Esophagus muscularis mucosa (tissue), 4 donors: ENCODE measurements at places on chromosomes 6 and 20. TPM values are rescaled to one million over a fixed set of nuclear protein-coding genes. Genes with fewer than 3 reads are reported as not detected.

GRCh38 chr6:28651161-28651560 is 125.5 kb downstream of the GPX5 start:
- no peaks in the 10 kb centered on the region for H3K36me3 ChIP-seq
- H3K4me1 ChIP-seq = peaks cover 13% of the 10 kb centered on the region
- H3K4me3 ChIP-seq = no peak overlapping the region
- no peak for DNase-seq

GRCh38 chr6:29886701-29887100 is 55.6 kb upstream of the HLA-A start:
- no peak overlapping the region for H3K27ac ChIP-seq
- no peaks in the 10 kb centered on the region for H3K27me3 ChIP-seq
- no peaks in the 10 kb centered on the region for H3K4me1 ChIP-seq
- H3K36me3 ChIP-seq = no peaks in the 10 kb centered on the region
- no peak overlapping the region for H3K4me3 ChIP-seq
- DNase-seq = no peak

- DNase-seq = no peak
- H3K27ac ChIP-seq = no peak overlapping the region
- peaks cover 2% of the 10 kb centered on the region for H3K36me3 ChIP-seq
- peaks cover 7% of the 10 kb centered on the region for H3K4me1 ChIP-seq
Observed at GRCh38 chr6:3289664-3290055, 30.9 kb downstream of the PSMG4 start.

DNA sequence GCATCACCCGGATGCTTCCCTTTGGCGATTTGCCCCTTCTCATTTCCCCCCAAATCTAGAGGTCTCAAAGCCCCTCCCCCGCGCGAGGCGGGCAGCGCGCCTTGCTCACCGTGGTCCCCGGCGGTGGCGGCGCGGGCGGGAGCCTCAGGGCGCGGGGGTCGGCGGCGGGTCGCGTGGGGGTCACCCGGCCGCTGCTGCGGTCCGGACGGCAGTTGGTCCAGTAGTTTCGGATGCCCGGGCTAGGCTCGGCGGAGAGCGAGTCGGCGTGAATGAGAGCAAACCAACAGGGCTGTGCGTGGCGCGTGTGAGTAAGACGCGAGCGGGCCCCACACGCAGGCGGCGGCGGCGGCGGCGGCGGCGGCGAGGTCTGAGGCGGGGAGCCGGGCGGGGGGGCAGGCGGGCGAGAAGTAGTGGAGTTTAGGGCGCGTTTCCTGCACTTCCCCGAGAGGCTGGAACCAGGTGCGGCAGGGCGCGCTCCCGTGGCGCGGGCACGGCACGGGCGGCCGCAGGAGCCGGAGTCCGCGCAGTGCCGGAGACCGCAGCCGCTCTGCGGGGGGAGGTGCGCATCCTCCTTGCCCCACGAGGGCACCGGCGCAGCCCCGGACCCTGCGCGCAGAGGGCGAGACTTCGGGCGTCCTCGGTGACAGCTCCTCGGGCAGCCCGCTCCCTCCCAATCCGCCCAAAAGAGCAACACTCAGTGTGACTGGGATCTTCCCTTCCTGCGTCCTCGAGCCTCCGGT is 567 bp downstream of the HS3ST5 start:
- no peak for DNase-seq
- H3K27ac ChIP-seq = no peak overlapping the region
- H3K27me3 ChIP-seq = peaks cover 46% of the 10 kb centered on the region
- H3K4me3 ChIP-seq = peak overlapping the region; percentile 56
- H3K36me3 ChIP-seq = no peaks in the 10 kb centered on the region

- H3K36me3 ChIP-seq = no peaks in the 10 kb centered on the region
- H3K27ac ChIP-seq = no peak overlapping the region
- DNase-seq = no peak
- no peak overlapping the region for H3K4me3 ChIP-seq
- no peaks in the 10 kb centered on the region for H3K4me1 ChIP-seq
Observed at GRCh38 chr6:43296780-43297497, 1.1 kb upstream of the SLC22A7 start.

SOBP gene
- total RNA-seq = 44.1 TPM

PSORS1C2 gene
- not detected for total RNA-seq

DNA sequence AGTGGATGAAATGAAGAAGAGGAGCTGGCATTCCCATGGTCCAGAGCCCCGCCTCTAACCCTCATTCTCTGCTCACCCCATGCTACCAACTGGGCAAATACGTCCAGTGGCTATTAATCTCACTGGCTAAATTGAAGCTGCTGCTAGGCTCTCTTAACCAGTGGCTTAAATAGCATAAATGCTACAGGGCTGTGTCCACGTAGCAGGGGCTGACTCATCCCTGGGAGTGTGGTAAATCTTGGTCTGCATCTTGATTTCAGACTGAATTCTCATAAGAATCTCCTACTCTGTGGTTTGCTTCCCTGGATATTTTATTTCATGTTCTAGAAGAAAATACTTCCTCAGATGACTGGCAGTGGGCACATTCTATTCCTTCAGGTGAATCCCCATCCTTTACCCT is 193.1 kb upstream of the ARG1 start:
- H3K4me1 ChIP-seq = no peaks in the 10 kb centered on the region
- no peak for DNase-seq

- no peaks in the 10 kb centered on the region for H3K36me3 ChIP-seq
- peaks cover 13% of the 10 kb centered on the region for H3K4me1 ChIP-seq
- no peak for DNase-seq
Observed at GRCh38 chr6:45663251-45664221, 285.8 kb upstream of the SUPT3H start.

DNA sequence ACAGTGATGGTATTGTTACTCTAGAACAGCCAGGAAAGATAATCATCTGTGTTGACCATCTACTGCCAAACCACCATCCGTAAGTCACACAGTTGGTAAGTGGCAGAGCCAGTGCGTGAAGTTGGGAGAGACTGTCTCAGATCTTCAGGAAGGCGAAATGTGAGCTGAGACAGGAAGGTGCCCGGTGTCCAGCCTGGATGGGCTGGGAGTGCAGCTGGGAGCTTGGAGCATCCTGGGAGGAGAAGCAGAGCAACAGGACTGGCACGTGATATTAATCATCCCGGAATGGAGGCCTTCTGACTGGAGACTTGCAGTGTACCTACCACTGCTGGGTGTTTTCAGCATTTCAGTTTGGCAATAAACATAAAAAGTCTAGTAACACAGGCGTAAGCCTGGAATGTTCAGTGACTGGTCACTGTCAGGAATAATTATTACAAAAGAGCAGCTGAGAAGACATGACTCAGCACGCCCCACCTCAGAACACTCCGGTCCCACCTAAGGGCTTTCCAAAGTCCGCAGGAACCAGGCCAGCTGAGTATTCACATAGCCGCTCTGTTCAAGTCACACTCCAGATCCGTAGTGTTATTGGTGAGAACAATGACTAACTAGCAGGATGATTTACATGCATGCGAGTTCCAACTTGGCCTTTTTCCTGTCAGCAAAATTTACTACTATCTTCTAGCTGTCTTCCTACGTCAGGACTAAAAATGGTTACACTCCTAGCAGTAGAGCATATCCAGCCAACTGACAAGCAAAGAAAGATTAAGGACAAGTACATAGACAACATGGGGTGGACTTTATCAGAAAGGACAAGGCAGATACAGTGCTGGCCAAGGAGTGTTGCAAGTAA is 45.1 kb upstream of the PNRC1 start:
- H3K4me3 ChIP-seq = peak overlapping the region; percentile 43
- peak; percentile 97 for DNase-seq
- H3K27ac ChIP-seq = peak overlapping the region; percentile 94
- no peaks in the 10 kb centered on the region for H3K36me3 ChIP-seq

GRCh38 chr6:16274885-16275589 is 36.6 kb downstream of the GMPR start:
- peaks cover 12% of the 10 kb centered on the region for H3K36me3 ChIP-seq
- H3K4me1 ChIP-seq = peaks cover 27% of the 10 kb centered on the region
- DNase-seq = no peak
- H3K4me3 ChIP-seq = no peak overlapping the region
- no peak overlapping the region for H3K27ac ChIP-seq
- no peaks in the 10 kb centered on the region for H3K27me3 ChIP-seq

- H3K36me3 ChIP-seq = no peaks in the 10 kb centered on the region
- H3K4me3 ChIP-seq = no peak overlapping the region
- H3K27ac ChIP-seq = no peak overlapping the region
- no peaks in the 10 kb centered on the region for H3K27me3 ChIP-seq
- no peak for DNase-seq
Observed at GRCh38 chr6:132726608-132726975, 12.7 kb upstream of the VNN1 start.

SLC52A3 gene
- total RNA-seq = 1.7 TPM

GRCh38 chr20:5974531-5974930 is 24.1 kb downstream of the MCM8 start:
- peaks cover 33% of the 10 kb centered on the region for H3K36me3 ChIP-seq
- no peak overlapping the region for H3K4me3 ChIP-seq
- DNase-seq = no peak
- no peaks in the 10 kb centered on the region for H3K27me3 ChIP-seq
- H3K4me1 ChIP-seq = no peaks in the 10 kb centered on the region
- H3K27ac ChIP-seq = no peak overlapping the region

DNA sequence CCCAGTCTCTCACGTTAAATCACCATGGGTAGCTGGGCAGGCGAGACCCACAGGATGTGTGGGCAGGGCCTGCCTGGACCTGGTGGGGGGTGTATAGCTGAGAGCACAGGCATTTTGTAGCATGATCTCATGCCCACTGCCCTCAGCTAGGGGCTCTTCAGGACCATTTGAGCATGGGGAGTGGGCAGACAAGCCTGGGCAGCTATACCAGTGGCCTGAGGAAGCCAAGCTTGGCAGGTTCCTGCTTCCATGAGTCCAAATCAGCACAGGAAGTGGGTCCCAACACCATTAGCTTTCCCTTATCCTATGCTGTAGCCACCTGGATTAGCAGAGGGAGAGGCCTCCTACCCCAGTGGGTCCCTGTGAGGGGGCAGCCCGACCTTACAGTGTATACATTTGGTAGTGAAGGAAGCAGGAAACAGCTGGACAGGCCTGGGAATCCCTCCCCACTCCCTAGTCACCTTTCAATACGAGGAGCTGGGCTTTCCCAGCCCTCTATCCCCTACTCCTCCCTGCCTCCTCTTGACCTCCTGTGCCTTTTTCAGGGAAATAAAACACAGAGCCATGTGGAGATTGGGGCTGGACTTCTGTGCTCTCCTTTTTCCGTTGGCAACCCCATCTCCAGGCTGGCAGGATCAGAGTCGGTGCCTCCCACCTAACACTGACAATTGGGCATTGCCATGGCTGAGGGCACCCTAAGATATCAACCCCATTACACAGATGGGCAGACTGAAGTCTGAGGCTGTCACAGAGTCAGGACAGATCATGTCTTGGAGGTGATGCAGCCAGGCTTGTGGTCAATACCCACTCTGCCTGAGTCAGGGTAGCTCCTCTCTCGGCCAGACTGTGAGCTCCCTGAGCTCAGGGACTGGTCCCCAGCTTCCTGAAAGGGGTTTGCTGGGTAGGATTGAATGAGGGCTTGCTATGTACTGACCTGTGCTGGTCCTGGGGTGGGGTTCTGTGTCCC is 59.8 kb downstream of the MRPL14 start:
- H3K27me3 ChIP-seq = no peaks in the 10 kb centered on the region
- no peak overlapping the region for H3K4me3 ChIP-seq
- DNase-seq = no peak
- H3K4me1 ChIP-seq = peaks cover 46% of the 10 kb centered on the region
- no peaks in the 10 kb centered on the region for H3K36me3 ChIP-seq
- H3K27ac ChIP-seq = no peak overlapping the region

DNA sequence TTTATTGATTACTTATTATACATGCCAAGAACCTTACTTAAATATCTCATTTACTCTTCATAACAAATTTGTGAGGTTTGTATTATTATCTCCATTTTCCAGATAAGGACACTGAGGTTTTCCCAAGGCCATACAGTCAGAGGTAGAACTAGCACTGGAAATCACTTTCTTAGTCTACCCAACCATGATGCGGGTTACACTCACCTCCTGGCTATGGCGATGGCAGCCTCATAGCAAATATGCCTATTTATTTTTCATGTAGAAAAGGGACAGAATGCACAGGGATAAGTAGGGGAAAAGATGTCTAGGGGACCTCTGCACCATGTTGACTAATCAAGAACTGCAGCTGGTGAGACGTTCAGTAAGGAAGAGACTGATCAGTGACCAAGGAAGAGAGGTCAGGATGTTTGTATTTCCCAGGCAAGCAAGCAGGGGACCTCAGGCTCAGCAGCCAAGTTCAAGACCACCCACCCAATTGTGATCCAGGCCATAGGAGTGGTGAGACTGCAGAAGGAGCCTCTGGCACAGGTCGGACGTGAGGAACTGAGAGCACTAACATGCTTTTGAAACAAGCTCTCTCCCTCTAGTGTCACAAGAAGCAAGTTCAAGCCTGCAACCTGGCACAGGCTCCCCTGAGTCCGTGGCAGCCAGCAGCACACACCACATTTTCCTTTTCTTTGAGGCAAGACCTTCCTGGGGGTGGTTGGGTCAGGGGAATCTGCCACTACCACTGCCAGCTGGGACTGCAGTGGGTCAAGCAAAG is 97.8 kb downstream of the GMPR start:
- H3K27ac ChIP-seq = no peak overlapping the region
- no peak for DNase-seq
- H3K27me3 ChIP-seq = no peaks in the 10 kb centered on the region
- peaks cover 66% of the 10 kb centered on the region for H3K4me1 ChIP-seq
- no peaks in the 10 kb centered on the region for H3K36me3 ChIP-seq

DNA sequence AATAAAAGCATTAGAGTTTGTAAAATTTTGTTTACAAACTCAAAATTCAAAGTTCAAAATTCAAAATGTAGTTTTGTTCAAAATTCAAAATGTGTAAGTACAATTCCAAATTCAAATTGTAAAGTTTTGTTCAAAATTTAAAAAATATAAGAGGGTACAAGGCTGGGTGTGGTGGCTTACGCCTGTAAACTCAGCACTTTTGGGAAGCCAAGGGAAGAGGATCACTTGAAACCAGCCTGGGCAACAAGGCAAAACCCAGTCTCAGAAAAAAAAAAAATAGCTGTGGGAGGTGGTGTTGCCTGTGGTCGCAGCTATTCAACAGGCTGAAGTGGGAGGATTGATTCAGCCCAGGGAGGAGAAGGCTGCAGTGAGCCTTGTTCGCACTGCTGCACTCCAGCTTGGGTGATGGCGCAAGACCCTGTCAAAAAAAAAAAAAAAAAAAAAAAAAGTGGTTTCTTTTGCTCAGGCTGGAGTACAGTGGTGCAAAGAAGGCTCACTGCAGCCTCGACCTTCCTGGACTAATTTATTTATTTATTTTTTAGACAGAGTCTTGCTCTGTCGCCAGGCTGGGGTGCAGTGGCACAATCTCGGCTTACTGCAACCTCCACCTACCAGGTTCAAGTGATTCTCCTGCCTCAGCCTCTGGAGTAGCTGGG is 5.4 kb upstream of the ZBTB12 start:
- H3K4me3 ChIP-seq = no peak overlapping the region
- peaks cover 19% of the 10 kb centered on the region for H3K4me1 ChIP-seq
- no peaks in the 10 kb centered on the region for H3K27me3 ChIP-seq
- H3K27ac ChIP-seq = no peak overlapping the region
- DNase-seq = no peak
- H3K36me3 ChIP-seq = no peaks in the 10 kb centered on the region
